ENCODE measurements at places on chromosomes 6 and 20. TPM values are rescaled to one million over a fixed set of nuclear protein-coding genes. Genes with fewer than 3 reads are reported as not detected.

DNA sequence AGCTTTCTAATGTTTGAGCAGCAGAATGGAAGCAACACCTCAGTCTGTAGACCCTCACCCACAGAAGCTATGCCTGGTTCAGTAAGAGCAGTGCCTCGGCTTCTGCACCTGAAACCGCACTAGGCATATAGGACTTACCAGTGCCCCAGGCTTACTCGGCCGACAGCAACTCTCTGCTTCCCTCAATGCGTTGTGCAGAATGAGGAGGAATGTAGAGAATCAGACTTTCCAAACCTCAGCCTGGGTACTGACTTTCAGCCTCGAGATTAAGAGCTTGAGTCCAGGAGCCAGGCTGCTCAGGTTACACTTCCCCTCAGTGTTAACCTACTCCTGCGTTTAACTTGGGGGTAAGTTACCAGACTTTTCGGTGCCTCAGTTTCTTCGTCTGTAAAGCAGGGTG, 8.6 kb downstream of the EYA2 start:
- H3K27me3 ChIP-seq, result no peaks in the 10 kb centered on the region
- no peak overlapping the region for H3K27ac ChIP-seq
- H3K4me1 ChIP-seq, result no peaks in the 10 kb centered on the region

The COL21A1 gene
- total RNA-seq, result 22.5 TPM

- H3K27ac ChIP-seq, result no peak overlapping the region
- no peak overlapping the region for H3K4me3 ChIP-seq
- H3K27me3 ChIP-seq, result no peaks in the 10 kb centered on the region
- no peak for DNase-seq
Measured at GRCh38 chr6:101203664-101204063, 189.8 kb upstream of the GRIK2 start.

GRCh38 chr6:137698636-137699030, 168.4 kb upstream of the TNFAIP3 start:
- H3K27me3 ChIP-seq, result no peaks in the 10 kb centered on the region
- no peaks in the 10 kb centered on the region for H3K36me3 ChIP-seq
- peaks cover 6% of the 10 kb centered on the region for H3K4me1 ChIP-seq
- H3K27ac ChIP-seq, result no peak overlapping the region
- no peak overlapping the region for H3K4me3 ChIP-seq

The PSORS1C2 gene
- total RNA-seq, result not detected

- H3K4me1 ChIP-seq, result no peaks in the 10 kb centered on the region
- H3K27ac ChIP-seq, result no peak overlapping the region
- H3K27me3 ChIP-seq, result no peaks in the 10 kb centered on the region
- DNase-seq, result no peak
Measured at GRCh38 chr20:20215976-20216727, 151.8 kb upstream of the INSM1 start.

DNA sequence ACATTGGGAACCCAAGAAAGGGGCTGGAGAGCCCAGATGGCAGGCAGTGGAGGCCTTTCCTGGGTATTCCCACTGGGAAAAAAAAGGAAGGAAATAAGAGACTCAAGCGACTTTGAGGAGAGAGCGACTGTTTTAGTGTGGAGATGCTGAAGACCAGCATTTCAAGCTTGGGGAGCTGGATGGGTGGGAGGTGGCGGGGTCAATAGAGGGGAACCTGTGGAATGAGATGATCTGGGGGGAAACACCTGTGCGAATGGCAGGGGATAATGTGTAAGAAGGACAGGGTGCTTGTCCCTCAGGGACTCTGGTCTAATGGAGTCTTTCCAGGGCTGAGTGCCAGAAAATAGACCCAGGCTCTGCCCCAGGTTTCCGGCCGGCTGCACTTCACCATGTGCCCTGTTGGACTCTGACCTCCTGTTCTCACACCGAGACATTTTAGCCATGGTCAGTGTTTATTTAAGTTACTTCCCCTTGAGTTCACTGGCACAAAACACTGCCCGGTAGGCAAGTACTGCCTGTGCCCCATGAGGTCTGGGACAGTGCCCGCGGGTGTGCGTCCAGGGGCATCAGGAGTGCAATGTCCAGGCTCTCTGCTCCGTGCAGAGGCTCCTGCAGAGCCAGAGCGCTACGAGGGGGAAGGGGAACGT, 50.4 kb upstream of the NKX2-2 start:
- H3K36me3 ChIP-seq, result no peaks in the 10 kb centered on the region
- H3K4me1 ChIP-seq, result no peaks in the 10 kb centered on the region

The CST4 gene
- not detected for total RNA-seq

GRCh38 chr20:1320902-1321653, 7.9 kb downstream of the SDCBP2 start:
- no peak overlapping the region for H3K4me3 ChIP-seq
- DNase-seq, result no peak
- no peaks in the 10 kb centered on the region for H3K4me1 ChIP-seq

- H3K36me3 ChIP-seq, result no peaks in the 10 kb centered on the region
- H3K27ac ChIP-seq, result peak overlapping the region; percentile 20
- no peak for DNase-seq
- H3K4me3 ChIP-seq, result no peak overlapping the region
- no peaks in the 10 kb centered on the region for H3K27me3 ChIP-seq
Measured at GRCh38 chr6:37279366-37280134, 21.6 kb upstream of the TMEM217 start.

GRCh38 chr20:40948465-40949267, 80.0 kb upstream of the TOP1 start:
- H3K4me3 ChIP-seq, result no peak overlapping the region
- no peaks in the 10 kb centered on the region for H3K4me1 ChIP-seq
- no peaks in the 10 kb centered on the region for H3K27me3 ChIP-seq

- peak overlapping the region; percentile 84 for H3K4me3 ChIP-seq
- DNase-seq, result no peak
- no peaks in the 10 kb centered on the region for H3K27me3 ChIP-seq
- H3K4me1 ChIP-seq, result no peaks in the 10 kb centered on the region
Measured at GRCh38 chr6:98945311-98946115, 2.2 kb downstream of the FBXL4 start.

The PTCRA gene
- not detected for total RNA-seq

- H3K27ac ChIP-seq, result no peak overlapping the region
- no peaks in the 10 kb centered on the region for H3K4me1 ChIP-seq
- no peak for DNase-seq
- H3K4me3 ChIP-seq, result no peak overlapping the region
- H3K27me3 ChIP-seq, result no peaks in the 10 kb centered on the region
Measured at GRCh38 chr6:138645976-138646640, 127.5 kb upstream of the CCDC28A start.

DNA sequence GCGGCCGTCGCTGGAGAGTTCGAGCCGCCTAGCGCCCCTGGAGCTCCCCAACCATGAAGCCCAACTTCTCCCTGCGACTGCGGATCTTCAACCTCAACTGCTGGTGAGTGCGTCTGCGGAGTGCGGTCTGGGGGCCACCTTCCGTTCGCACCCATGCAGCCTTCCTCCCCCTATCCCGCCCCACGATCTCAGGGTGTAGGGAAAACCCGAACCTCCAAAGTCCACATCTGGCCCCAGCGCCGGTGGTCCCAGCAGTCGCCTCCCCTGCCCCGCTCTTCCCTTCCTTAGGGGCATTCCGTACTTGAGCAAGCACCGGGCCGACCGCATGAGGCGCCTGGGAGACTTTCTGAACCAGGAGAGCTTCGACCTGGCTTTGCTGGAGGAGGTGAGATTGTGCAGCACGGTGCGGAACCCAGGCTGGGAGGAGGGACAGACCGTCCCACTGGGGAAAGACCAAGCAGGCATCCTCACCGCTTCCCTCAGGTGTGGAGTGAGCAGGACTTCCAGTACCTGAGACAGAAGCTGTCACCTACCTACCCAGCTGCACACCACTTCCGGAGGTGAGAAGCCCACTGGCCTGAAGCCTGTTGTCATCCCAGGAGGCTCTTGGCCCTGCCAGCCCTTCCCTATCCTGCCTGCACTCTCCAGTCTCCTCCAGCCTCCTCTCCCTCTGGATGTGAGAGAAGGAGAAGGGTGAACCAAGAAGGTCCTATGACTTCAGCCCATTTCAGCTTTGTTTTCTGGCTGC, 719 bp downstream of the SMPD2 start:
- peak overlapping the region; percentile 35 for H3K27ac ChIP-seq
- H3K4me3 ChIP-seq, result peak overlapping the region; percentile 57
- H3K27me3 ChIP-seq, result no peaks in the 10 kb centered on the region

- no peak overlapping the region for H3K27ac ChIP-seq
- H3K4me3 ChIP-seq, result no peak overlapping the region
- H3K4me1 ChIP-seq, result peaks cover 2% of the 10 kb centered on the region
- no peak for DNase-seq
- no peaks in the 10 kb centered on the region for H3K36me3 ChIP-seq
Measured at GRCh38 chr6:155378276-155378675, 64.0 kb upstream of the TFB1M start.

- no peak for DNase-seq
- H3K4me3 ChIP-seq, result no peak overlapping the region
- no peaks in the 10 kb centered on the region for H3K4me1 ChIP-seq
- H3K27ac ChIP-seq, result no peak overlapping the region
Measured at GRCh38 chr20:51484141-51484815, 58.2 kb downstream of the NFATC2 start.
